ENCODE measurements at places on chromosomes 6 and 20.
A peak's percentile ranks its signal among the peaks of the same experiment; 100 is the strongest.

GRCh38 chr6:11025921-11026635, 18.0 kb downstream of the ELOVL2 start:
- no peak for DNase-seq

- DNase-seq = no peak
These were observed 637 bp downstream of the TFB1M start for GRCh38 chr6:155313602-155314091.

DNA sequence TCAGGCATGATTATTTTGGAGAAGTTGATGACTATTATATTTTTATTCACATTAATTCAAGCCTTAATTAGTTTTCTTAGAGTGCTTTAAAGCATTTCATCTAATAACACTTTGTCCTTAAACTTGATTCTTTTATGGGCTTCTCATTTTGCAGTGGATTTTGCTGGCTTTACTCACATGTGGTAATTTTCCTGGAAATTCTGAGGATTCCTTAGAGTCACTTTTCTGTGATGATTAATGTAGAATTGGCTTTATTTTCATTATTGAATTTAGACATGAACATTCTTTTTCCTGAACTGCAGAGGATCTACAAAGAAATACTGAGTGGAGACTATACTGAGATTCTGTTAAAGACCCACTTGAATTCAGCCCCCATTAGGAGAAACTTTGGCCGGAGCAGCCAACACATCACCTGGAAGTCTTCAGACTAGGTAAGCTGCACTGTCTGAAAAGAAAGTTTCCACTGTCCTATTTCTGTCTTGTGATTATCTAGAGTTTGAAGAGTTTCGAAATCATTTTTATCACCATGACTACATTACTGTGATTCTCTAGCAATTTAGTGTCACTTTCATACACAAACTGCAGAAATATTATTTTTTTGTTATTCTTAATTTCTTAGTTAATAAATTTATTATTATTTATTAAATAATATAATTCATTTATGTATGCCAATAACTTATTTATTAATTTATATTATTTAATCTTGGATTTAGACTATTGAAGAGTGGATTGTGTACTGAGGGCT, 1.9 kb downstream of the RFPL4B start:
- DNase-seq = no peak

- DNase-seq = no peak
These were observed 38.8 kb upstream of the ZFP64 start for GRCh38 chr20:52230409-52230808.

- DNase-seq = peak; percentile 44
These were observed 60.4 kb downstream of the SRC start for GRCh38 chr20:37406010-37406998.

- no peak for DNase-seq
These were observed 118.6 kb upstream of the ADGRF1 start for GRCh38 chr6:47160702-47161101.

DNA sequence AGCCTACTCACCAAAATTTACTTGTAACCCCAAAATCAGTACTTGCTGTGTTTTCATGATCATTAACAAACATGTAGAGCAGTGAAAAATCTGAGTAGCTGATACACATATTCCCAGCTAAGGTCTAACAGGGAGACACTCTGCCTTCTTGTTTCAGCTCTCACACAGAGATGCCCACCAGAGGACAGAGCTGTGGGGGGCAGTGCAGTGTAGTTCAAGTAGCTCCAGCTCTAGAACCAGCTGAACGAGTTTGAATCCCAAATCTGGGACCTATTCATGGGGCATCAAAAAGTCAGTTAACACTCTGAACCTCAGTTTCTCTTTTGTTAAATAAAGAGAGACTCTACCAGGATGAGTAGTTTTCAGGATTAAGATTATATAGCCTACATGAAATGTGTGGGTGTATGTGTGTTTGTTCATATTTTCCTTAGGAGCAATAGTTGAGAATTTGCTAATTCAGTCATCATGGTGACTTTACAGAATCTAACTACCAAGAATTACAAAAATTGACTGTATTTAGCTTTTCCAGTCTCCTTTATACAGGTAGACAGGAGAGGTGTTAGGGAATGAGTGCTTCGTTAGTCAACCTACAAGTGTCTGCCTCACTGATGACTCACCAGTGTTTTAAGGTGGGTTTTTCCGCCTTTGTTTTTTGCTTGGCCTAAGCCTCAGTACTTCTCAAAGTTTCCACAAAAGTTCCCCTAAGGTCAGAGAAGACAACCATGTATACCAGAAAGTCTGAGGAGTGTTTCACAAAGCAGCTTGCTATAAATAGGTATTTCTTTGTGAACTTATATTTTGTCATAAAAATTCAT, 164.0 kb upstream of the RUNX2 start:
- DNase-seq = no peak

DNA sequence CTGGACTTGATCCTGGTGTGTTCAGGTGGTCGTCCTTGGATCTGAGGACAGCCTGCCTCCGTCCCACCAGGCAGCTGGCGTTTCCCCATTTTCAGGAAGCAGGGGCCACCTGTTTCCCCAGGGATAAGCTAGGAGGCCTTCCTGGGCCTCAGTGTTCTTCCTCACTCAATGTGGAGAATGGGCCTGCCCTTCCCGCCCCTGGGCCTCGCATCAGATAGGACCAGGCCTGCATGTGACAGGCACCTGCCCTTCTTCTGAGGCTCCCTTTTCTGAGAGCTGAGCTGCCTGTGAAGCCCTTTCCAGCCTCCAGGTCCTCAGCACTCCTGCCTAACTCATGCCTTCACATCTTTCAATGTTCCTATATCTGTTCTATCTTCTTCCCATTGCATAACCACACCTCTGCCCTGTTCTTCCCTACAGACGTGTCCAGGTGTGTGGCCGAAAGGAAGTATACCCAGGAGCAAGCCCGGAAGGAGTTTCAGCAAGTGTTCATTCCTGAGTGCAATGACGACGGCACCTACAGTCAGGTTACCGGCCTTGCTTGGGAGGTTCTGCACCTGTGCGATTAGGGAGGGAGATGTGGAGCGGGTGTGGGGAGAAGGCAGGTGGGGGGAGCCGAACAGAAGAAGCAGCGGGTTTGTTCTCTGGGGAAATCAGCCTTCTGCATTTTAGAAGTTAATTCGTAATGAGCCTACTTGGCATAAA, 85.1 kb downstream of the SMOC2 start:
- no peak for DNase-seq

GRCh38 chr6:153016846-153017245, 14.3 kb upstream of the MTRF1L start:
- no peak for DNase-seq

GRCh38 chr20:48329676-48330664, 497.8 kb downstream of the PREX1 start:
- no peak for DNase-seq

GRCh38 chr6:139099984-139100383, 34.9 kb upstream of the HECA start:
- DNase-seq = no peak

DNA sequence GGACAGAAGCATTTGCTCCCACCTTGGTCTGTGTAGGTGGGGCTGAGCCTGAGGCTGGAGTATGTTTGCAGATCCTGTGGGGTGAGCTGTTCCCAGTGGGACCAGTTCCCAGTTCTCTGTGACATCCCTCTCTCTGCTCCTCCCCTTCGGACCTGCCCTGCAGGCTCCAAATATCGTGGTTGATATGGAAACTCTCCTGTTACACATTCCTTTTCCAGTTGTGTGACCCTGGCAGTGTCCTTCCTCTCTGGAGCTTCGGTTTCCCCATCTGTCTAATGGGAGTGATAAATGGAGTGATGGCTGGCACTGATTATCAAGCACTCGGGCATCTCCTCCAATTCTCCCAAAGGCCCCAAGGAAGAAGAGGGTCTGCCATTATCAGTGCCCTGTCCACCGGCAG, 15.7 kb upstream of the TGM2 start:
- DNase-seq = no peak

GRCh38 chr20:16187956-16188616, 385.2 kb downstream of the KIF16B start:
- DNase-seq = no peak

GRCh38 chr20:24842918-24843715, 106.0 kb upstream of the CST7 start:
- DNase-seq = no peak

DNA sequence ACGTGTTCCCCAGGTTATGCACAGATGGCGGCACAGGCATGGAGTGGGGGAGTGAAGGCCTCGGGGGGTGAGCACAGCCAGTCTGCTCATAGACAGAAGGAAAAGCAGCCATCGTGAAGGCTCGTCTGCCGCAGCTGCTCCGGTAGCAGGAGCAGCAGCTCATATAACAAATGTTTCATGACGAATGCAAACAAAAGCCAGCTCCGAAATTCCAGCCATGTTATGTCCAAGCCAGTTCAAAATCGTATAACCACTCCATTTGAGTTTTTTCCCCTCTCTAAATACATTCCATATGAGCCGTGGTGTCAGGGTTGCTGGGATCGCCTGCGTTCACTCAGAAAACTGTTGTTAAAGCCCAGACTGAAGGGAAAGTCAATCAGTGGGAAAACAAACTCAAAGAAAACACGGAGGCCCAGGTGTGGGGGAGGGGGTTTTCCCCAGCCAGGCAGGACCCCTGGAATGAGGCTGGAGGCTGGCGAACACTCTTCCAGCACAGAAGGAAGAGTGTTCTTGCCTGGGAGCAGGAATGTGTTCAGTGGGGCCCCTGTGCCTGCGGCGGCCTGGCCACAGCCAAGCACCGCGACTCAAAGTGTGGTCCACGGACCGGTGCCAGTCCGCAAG, 280.4 kb upstream of the TAB2 start:
- no peak for DNase-seq

DNA sequence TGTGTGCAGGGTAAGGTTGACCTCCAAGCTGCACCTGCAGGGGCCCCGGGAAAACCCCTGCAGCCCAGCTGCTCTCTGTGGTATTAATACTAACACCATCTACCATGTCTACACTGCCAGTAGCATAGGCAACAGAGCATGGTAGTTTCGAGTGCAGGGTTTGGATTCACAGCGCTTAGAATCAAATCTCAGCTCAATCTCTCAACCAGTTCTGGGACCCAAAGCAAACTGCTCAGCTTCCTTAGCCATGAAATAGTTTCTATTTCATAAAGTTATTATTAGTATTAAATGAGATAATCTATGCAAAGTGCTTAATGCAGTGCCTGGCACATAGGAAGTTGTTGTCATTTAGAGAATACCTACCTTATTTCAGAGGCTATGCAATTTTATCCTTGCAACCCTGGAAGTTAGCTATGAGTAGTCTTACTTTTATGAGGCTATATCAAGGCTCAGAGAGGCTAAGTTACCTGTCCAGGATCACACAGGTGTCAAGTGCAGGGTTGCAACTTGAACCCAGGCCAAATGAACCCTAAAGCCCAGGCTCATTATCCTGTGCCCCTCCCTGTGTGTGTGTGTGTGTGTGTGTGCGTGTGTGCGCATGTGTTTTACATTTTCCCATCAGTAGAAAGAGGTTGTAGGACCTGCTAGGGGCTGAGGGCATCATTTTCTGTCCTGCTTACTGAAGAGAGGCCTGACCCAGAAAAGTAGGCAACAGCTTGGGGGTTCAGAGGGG, 27.6 kb upstream of the MRPS18A start:
- DNase-seq = no peak

DNA sequence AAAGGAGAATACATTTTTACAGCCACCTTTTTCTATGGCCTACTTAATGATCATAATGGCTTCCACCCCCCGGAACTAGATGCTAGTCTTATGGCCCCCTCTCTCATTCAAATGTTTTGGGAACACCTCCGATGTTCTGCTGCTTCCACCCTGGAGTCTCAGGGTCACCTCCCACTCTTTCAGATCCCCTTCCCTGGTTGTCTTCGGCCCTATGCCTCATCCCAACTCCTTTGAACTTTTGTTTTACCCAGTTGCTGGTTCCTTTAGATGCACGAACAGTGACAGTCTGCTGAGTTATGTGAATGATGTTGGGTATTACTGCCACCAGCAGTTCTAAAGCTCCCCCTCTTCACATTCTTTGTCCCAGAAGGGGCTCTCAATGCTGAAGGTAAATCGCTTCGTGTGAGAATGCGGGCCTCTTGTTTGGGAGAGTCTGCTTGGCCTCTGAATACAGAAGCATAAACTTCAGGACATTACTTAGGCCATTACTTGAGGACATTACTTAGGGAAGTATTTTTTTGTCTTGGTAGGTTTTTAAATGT, 309.1 kb downstream of the SOX4 start:
- no peak for DNase-seq

GRCh38 chr20:478949-479429, 16.7 kb upstream of the TBC1D20 start:
- DNase-seq = no peak

DNA sequence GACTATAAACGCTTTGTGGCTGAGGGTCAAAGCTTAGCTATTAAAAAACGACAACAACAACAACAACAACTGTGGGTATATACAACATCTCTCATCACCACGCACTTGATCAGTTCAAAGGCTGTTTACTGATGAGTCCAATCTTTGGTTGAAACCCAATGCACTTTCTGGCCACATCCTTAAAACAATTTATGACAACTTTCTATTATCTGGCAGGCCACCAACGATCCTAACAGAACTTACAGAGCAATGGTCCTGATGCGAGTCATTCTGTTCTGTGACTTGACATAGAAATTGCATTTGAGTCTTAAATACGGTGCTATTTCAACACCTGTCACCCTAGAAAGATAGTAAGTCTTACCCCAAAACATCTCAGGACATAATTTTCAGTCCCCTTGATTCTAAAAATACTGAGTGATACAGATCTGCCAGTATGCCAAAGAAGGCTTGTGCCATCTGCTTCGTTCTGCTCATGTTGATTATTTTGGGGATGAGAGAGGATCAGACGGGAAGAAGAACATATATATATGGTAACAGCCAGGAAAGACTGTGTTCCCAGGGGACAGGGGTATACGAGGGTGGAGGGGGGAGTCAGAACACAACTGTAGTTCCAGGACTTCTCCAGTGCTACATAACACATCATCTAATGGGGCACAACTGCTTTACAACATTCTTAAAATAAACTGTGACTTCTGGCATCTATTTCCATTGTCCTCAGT, 55.8 kb downstream of the PLAGL1 start:
- DNase-seq = no peak

- no peak for DNase-seq
These were observed 88.4 kb downstream of the VEGFA start for GRCh38 chr6:43858161-43859153.

DNA sequence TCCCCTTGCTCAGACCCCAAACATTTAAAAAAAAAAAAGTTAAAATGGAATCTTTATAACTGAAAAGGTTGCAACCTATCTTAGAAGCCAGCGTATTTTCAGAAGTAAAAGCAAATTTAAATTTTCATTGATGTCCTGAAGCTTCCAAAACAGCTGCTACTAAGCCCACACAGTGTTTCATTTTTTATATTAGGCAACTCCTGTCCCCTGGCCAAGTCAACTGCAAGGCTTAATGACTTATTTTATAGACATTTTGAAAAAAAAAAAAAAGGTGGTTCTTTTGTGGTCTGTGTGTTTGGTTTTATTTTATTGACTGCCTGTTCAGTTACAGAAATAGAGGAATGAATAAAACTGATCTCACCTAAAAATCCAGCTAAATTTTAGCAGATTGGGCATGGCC, 13.0 kb downstream of the CFAP61 start:
- DNase-seq = no peak
